ENCODE measurements at places on chromosomes 2 and 18.

GRCh38 chr18:44859263-44859662, 178.6 kb downstream of the SETBP1 start:
- no peak for DNase-seq

DNA sequence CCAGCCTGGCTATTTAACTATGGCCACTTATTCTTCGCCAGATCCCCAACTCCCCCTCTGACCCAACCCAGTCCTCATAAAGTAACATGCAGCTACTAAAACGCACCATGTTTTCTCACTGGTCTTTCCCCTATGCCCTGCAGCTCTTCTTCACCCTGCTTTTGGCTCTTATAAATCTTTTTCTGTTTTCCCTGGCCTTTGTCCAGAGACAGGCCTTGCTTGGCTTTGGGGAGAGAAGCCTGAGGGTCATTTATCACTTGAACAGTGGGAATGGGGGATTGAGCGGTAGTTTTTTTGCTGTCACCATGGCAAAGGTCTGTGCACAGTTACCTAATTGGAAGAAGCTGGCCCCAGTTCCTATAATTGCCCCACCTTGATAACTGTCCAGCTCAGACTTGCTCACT, 202.9 kb upstream of the NT5C1B start:
- DNase-seq = no peak

DNA sequence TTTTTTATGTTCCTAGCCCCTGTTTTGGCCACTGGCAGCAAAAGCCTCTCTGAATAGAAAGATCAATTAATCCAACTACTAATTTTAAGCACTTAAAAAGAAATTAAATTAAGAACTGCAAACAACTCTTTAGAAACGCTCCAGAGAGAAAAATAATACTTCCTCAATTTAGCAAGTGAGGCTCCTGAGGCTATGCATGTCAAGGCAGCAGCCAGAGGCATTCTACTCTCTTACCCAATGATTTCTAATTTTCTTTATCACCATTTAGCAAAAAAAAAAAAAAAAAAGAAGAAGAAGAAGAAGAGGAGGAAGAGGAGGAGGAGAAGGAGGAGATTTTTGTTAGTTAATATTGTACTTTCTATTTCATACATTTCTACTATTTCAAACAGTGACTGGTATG, 68.5 kb downstream of the TMEM237 start:
- DNase-seq = no peak

DNA sequence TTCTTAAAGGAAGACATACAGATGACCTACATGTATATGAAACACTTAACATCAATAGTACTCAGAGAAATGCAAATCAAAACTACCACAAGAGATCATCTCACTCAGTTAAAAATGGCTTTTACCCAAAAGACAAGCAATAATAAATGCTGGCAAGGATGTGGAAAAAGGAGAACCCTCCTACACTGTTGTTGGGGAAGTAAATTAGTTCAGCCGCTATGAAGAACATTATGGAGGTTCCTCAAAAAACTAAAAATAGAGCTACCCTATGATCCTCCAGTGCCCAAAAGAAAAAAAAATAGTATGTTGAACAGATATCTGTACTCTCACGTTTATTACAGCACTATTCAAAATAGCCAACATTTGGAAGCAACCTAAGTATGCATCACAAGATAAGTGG, 1579.4 kb upstream of the TMEFF2 start:
- no peak for DNase-seq

- DNase-seq = no peak
Measured at GRCh38 chr2:217366266-217366895, 506.5 kb upstream of the TNP1 start.

DNA sequence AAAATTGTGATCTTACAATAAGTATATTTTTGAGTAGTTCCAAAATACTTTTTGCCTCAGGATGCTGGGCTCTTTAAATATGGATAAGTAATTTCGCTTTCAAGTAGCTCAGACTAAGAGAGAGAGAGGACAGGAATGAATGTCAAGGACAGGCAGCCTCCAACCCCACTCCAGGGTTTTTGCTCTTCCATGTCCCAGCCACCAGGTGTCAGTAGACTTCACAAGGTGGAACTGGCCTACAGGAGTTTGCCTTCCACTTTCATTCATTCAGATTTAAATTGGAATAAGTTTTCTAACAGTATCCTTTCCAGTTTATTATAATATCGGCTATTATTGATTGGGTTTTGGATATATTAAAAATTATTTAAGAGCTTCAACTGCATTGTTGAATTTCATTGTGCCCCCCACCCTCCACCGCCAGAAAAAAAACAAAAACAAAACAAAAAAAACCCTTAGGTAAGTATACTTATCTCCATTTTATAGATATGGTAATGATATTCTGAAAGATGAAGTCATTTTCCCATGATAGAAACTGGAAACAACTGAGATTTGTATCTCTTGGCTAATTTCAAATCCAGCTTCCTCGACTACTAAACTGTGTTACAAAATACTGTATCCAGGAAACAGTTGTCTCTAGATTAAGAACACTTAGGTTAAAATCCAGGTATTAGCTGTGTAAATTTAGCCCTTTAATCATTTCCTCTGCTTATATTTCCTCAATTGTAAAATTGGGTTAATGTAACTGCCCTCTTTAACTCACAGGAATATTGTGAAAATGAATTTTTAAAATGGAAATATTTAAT, 793.1 kb downstream of the ERBB4 start:
- peak; percentile 53 for DNase-seq

GRCh38 chr2:122219504-122219903, 464.1 kb downstream of the TSN start:
- no peak for DNase-seq

- DNase-seq = no peak
Measured at GRCh38 chr2:120986898-120987650, 251.4 kb downstream of the GLI2 start.

- DNase-seq = no peak
Measured at GRCh38 chr18:30016179-30016578, 1026.4 kb downstream of the DSC3 start.

DNA sequence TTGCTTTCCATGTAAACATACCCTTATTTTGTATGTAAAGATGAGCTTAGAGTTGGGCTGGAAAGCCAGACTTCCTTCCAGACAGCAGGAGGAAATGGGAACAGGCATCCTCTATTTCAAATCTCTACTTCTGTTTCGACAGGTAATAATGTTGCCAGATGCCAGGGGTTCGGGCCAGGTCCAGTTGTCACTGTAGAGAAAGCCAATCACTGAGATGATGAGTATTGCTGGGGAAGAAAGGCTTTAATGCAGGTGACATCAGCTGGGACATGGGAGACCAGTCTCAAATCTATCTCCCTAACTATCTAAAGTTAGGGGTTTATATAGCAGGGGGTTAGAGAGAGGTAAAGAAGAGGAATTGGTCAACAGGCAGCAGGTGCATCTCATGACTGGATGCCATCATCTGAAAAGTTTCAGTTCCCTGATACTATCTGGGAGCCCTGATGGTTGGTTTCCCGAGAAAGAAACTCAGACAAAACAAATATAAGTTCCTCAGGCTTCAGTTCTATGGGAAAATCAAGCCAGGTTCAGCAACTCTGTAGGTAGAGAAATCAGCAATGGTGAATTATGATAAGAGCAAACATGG, 9.3 kb upstream of the MTCL1 start:
- no peak for DNase-seq

DNA sequence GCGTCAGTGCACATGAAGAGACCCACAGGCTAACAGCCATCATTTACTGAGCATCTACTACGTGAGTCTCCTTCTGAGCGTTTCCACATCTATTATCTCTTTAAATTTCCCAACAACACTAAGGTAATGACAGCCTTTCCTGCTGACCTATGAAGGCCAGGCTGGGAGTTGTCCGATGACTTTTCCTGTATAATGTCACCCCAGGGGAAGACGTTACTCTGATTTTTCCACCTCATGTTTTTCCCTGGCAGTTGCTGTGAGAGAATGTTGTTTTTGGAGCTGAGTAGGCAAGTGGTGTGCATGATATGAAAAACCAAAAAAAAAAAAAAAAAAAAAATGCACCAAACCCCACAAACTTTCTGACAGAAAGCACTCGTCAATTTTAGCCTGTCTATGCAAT, 207.6 kb downstream of the SLC8A1 start:
- DNase-seq = no peak

GRCh38 chr2:217729421-217730053, 273.3 kb downstream of the TNS1 start:
- DNase-seq = no peak

DNA sequence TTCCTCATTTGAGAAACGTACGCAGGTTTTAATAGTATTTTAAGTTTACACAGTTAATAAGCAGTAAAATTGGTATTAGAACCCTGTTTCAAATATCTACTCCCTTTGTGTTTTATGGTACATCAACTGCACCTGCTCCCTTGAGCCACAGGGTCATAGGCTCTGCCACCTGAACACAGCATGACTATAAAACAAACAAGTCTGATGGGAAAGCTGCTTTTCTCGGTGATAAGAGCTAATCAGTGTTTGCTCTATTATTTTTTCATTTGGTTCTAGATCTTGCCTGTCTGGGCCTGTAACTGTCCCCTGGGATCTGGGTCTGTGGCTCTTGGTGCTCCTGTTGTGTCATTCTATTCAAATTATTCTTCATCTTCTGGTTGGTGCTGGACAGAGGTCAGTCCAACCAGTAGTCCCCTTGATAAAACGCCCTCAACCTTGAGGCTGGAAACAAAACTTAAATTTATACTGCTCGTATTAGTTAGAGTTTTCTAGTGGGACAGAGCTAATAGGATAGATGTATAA, 314.8 kb upstream of the LRP1B start:
- no peak for DNase-seq

DNA sequence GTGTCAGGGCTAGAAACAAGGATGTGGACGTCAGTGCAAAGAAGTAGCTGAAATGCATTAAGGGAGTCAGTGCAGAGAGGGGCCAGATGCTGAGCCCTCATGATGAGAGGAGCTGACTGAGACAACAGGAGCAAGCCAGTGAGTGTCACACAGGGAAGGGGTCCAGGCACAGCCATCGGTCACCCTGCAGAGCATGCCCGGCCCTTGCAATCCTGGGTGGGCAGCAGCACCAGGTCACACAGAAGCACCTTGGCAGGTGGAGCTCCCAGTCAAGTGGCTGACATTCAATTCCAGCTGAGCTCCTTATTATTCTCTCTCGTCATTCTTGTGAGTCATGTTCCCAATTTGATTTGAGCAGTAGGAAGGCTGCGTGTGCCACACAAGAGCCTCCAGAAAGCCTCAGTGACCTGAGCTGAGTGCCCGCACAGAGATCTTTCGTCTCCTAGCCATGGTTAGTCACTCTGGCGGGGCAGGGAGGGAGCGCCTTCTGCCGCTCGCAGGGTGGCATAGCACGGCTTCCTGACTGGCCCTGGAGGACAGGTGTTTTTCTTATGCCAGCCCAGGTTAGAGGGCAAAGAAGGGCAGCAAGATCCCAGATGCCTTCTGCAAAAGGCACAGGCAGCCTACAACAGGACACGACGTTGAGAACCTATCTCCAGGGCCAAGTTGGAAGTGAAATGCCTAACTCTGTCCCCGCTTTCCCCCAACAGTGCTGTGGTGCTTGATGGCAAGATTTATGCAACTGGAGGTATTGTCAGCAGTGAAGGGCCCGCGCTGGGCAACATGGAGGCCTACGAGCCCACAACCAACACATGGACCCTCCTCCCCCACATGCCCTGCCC, 220.9 kb downstream of the ATAD2B start:
- no peak for DNase-seq

DNA sequence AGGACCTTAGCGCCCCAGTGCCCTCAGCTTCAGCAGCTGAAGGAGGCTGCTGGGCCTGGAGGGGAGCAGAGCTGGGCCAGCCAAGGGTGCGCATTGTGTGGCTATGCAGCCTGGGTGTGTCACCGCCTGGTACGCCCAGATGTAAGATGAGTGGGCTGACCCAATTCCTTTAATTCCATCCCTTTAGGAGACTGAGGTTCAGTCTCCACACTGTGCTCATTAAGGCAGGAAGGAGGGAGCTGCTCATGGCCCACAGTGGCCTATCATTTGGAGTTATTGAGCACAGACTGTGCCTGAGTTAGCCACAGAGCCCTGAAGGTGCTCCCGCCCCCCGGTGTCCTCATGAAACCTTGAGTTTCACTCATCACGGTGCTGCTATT, 194.1 kb upstream of the GLI2 start:
- no peak for DNase-seq

GRCh38 chr2:9714630-9715214, 83.9 kb upstream of the YWHAQ start:
- DNase-seq = peak; percentile 84

DNA sequence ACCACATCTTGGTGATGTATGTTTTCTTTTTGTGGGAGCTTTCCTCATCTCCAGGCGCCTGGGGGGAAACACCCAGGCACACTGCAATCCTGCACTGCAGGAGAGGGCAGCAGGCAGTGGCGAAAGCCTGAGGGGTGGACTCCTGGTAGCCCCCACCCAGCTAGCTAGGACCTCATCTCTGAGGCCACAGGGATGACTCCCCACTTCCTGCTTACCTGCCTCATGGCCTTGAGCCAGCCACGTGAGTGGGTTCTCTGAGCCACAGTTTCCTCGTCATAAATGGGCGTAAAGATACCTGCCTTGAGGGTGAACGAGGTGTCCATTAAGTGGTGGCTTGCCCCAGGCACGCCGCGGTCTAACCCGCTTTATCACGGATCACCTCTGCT, 19.1 kb downstream of the TRAF3IP1 start:
- no peak for DNase-seq

GRCh38 chr2:121722479-121722878, 14.2 kb downstream of the NIFK start:
- DNase-seq = no peak

- no peak for DNase-seq
Measured at GRCh38 chr2:5798084-5798483, 105.9 kb downstream of the SOX11 start.

- DNase-seq = no peak
Measured at GRCh38 chr2:178157574-178157973, 36.7 kb upstream of the OSBPL6 start.

DNA sequence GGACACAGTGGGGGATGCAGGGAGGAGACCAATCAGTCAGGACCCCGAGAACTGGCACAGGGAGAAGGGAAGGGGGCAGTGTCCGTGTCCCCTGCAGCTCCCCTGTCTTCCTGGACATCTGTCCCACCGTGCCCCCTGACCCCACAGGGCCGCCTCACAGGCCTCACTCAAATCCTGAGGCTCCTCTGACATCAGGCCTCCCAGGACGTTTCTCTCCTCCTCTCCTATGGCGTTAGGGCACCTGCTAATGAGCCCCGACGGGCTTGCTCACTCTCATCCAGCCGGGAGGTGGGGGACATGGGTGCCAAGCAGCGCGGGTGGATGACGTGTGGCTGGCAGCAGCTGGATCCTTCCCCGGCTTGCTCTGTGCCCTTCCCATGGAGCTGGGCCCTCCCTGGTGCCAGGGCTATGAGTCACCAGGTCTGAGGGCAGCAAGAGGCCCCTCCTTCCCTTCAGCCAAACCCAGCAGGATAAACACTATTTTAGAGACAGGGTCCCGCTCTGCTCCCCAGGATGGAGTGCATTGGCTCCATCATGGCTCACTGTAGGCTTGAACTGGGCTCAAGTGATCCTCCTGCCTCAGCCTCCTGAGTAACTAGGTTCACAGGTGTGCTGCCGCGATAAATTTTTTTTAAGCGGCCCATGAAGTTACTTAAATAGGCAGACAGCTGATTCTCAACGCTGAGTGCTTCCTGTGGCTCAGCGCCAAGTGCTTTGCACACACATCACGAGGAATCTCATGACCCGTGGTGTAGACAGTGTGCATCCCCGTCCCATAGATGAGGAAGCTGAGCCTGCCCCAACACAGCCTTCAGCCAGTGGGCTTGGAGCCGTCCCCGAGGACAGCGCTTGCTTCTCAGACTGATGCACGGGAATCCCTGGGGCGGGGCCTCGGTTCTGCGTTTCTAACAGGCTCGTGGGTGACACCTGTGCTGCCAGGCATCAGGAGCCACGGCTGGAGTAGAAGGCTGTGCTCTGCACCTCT, 64.5 kb upstream of the HDAC4 start:
- no peak for DNase-seq

- DNase-seq = no peak
Measured at GRCh38 chr2:204655626-204656025, 110.4 kb downstream of the PARD3B start.

All from hematopoietic multipotent progenitor cell treated with erythropoietin and hydrocortisone succinate and interleukin-3 and kit ligand, for 8 days (in vitro differentiated cells).